ENCODE measurements at places on chromosomes 4 and X.

GRCh38 chr4:66451741-66452140 lies 781.5 kb upstream of the EPHA5 start:
- DNase-seq, result no peak

DNA sequence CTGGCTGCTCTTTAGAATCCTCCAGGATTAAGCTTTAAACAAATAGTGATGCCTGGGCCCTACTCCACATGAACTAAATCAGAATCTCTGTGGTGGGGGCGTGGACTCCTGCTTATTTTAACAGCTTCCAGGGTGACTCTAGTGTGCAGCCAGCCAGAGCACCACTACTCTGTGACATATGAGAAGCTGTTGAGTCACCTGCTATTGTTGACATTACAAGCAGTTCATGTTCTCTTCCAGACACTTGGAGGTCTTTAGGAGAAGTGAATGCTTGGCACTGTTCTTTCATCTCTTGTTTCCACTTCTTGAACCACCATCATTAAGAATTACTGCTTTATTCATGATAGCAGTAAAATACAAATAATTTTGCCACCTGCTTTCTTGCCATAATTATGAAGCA lies 426 bp upstream of the C4orf51 start:
- no peak for DNase-seq

GRCh38 chr4:102263024-102263787 lies 82.1 kb downstream of the SLC39A8 start:
- no peak for DNase-seq

GRCh38 chr4:2691952-2692435 lies 64.1 kb downstream of the TNIP2 start:
- no peak for DNase-seq

DNA sequence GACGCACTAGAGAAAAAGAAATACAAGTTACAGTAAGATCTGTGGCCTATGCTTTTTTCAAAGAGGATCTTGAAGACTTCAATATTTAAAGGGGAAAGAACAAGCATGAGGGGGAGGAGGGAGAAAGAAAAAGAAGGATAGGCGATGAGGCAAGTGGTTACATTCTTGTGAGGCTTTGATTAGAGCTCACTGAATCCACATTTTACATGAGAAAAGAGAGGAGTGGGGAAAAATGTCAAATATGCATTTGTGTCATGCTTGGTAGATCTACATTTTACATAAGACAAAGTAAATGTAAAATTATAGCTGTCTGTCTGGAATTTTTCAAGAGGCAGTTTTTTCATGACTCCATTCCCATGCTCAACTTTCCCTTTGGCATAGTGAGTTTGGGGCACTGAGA lies 965.9 kb downstream of the FSTL5 start:
- no peak for DNase-seq

DNA sequence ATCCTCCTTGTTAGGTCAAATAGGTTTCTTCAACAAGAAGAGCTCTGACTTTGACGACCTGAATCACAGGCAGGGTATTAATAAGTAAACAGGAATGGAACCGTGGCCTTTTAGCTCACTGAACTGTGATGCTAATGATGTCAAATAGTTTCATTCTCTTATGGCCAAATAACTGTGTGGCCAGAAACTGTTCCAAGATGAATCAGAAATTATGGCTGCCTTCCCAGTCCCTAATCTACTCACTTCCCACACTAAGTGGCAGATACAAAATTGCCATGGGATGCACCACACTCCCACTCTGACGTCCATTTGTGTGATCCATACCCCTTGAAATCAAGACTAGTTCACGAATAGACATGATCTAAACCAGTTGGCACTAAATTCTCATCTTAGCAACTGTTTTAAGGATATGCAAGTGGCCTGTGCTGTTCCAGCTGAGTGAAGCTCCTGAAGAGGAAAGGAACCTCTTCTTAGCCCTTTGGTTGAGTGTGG lies 455.4 kb downstream of the IL15 start:
- DNase-seq, result no peak

DNA sequence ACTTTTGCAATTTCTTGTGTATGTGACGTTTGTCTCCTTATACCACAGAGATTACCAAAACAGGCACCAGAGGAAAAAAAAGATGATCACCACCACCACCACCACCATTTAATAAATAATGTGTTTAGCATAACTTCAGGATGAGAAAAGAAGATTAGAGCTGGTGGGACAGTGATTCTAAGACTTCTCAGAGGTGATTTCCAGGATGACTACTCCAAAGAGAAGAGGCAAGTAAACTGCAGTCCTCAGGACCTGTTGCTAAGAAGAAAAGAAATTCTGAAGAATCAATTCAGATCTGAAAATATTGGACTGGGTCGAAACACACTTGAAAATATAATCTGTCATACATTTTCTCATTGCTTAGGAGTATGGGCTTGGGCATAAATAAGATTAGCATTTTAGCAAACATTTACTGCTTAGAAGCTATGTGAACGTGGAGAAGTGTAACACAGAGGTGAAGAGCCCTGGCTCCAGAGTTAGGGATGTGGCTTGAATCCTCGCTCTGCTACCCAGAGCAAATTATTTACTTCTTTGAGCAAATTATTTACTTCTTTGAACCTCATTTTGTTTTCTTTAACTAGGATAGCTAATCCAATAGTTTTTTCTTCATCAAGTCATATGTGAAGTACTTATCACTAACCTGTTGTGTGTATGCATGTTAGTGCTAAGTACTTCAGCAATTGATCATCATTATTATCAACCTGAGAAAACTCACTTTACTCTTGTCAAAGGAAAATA lies 10.5 kb upstream of the YTHDC1 start:
- no peak for DNase-seq
